ENCODE measurements at places on chromosomes 11 and 22.
A peak's percentile ranks its signal among the peaks of the same experiment; 100 is the strongest.

DNA sequence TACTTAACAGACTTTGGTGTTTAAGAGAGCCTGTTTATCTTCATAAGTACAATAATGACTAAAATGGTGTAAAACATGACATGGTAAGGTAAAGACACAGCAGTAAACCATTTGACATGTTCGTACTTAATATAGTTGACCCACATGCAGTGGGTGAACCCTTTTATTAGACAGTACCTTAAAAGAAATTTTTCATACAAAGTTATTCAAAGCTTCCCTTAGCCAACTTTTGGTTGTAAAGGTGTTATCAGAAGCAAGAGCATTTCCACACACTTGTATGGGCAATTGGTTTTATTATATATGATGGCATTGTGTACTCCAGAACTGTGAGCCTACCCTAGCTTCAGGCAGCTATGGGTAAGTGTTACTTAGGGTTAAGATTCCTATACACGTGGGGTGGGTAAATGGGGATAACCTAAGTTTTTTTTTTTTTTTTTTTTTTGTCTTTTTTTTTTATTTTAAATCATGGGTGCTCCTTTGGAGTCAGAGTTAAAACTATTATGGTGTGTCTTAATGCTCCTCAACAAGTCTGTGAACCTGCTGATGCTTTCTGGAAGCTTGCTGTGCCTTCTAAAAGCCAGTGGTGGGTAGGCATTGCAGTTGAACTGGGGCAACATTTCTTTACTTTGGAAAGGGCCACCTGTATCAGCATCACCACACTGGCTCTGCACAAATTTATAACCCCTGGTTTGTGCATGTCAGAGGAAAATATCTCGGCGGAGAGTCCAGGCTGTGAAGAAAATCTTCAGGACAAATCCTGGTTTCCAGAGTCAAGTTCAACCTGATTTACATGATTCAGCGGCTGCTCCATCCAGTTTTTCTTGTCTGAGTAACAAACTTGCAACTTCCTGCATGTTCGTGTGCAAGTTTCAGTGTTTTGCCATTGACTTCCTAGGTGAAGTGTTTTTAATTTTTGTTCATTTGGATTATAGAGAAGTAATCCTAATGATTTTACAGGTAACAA, 3.3 kb downstream of the PCF11 start:
- DNase-seq: no peak

GRCh38 chr11:110710628-110711381, 1.4 kb downstream of the ARHGAP20 start:
- DNase-seq: no peak

GRCh38 chr11:112759418-112759817, 201.8 kb upstream of the NCAM1 start:
- no peak for DNase-seq

- no peak for DNase-seq
Observed at GRCh38 chr11:9263840-9264315, 1.3 kb downstream of the DENND5A start.

DNA sequence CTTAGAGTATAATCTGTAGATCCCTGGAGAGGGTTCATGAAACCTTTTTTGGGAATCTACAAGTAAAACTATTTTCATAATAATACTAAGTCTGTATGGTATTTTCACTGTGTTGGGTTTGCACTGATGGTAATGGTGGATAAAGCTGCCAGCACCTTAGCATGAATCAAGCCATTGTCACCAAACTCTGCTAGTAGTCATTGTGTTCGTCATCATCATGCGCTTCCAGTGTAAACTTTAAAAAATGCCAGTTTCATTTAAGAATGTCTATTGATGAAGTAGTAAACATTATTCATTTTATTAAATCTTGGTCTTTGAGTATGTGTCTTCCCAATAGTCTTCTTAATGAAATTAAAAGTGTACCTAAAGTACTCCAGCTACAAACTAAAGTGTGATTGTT, 15.0 kb downstream of the ALKBH3 start:
- DNase-seq: no peak

- no peak for DNase-seq
Observed at GRCh38 chr11:88101881-88102597, 73.2 kb downstream of the RAB38 start.

GRCh38 chr22:34102633-34103032, 182.4 kb upstream of the LARGE1 start:
- no peak for DNase-seq

DNA sequence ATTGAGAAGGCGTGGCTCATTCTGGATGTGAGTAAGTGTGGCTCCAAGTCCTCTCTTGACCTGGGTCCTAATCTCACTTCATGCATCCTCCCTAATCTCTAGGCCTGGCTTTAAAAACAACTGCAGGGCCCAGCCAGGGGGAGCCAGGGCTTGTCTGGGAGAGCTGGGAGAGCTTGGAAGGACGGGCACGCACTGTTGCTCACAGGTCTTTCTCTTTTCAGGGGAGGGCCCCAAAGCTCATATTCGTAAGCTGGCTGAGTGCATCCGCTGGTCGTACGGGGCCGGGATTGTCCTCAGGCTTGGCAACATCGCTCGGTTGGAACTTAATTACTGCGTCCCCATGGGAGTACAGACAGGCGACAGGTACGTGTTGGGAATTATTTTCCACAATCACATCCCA, 34.1 kb upstream of the PARVB start:
- no peak for DNase-seq

- DNase-seq: no peak
Observed at GRCh38 chr11:94271885-94272372, 32.5 kb upstream of the IZUMO1R start.

GRCh38 chr22:38353142-38353629, 36.0 kb upstream of the CSNK1E start:
- peak; percentile 21 for DNase-seq

DNA sequence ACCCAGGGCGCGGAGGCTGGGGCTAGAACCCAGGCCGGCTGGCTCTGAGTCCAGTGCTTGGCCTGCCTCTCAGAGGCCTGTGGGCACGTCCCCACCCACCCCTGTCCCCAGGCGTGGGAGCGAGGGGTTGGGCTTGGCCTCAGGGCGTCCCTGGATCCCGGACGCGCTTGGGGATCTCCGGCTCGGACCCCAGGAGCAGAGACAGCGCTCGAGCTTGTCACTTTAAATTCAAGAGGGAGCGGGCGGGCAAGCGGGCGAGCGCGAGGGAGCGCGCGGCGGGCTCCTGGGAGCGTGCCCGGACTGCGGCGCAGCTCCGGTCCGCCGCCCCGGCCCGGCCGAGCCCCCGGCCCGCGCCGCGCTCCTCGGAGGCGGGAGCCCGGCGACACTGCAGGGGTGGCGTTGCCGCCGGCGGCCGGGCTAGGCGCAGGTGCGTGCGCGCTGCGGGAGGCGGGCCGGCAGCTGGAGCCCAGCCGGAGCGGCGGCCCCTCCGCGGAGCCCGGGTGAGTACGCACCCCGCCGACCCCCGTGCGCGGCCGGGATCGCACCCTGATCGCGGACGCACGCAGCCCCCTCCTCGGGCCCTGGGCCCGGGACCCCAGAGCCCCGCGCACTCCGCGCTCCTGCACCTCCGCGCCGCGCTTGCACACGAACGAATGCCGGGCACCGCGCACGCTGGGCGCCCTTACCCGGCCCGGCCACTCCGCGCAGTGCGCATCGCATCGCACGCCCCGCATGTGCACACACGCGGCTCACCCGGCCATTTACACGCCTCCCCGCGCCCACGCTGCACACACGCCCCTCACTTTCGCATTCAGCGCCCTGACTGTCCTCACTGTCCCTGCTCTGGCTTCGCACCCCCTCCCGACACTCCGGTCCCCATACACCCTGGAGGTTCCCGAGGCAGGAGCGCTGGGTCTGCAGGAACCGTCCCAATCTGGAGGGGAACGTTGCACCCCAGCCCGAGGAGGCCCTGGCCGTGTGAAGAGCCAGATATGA, at the start of gene SYT12:
SYT12 (plus strand) TSS at position 174 of the 996 bp plus-strand sequence. CDS start 7,011 bp downstream, outside the sequence.
- no peak for DNase-seq

DNA sequence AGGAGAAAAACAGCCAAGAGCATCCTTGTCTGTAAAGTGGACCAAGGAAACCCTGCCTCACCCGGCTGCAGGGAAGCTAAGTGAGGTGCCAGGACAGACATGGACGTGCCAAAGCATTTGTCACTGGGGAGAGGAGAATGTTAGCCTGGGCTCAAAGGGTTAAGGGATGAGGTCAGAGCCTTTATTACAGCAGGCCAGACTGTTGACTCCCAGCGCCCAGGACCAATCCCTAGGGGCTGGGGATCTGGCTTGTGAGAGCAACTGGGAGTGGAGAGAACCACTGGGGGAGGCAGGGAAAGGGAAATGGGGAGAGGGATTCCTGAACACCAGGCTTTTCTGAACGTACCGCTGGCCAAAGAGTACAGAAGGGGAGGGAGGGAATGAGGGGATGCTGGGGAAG, 2.6 kb downstream of the CHRM1 start:
- no peak for DNase-seq

DNA sequence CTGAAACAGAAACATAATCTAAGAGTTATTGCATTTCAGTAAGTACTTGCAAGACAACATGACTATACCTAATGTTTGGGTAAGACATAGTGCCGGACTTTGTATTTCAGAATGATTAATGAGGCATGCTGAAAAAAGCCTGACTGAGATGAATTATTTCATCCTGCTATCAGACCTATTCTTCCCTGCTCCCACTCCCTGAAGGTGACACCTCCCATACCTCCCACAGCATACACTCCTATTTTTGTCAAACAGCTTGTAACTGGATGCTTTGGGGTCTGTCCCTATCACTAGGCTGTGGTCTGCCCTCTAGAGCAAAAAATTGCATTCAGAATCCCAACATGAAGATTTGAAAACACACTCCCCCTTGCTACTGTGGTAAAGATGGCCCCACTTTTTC, 10.9 kb upstream of the SCN3B start:
- no peak for DNase-seq

- peak; percentile 37 for DNase-seq
Observed at GRCh38 chr11:62054484-62055121, 69.2 kb upstream of the INCENP start.

DNA sequence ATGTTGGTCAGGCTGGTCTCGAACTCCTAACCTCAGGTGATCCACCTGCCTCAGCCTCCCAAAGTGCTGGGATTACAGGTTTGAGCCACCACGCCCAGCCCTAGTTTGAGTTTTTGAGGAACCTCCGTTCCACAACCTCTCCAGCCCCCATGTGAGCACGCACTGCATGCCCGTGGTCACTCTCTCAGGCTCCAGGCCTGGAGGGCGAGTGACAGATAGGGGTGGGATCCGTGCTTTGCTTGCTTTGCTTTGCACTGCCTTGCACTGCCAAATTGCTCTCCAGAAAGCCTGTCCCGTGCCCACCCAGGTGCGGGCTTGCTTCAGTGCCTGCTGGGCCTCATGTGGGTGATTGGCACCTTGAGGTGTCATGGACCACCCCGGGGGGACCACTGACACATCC, 29.9 kb downstream of the FGF4 start:
- DNase-seq: no peak

DNA sequence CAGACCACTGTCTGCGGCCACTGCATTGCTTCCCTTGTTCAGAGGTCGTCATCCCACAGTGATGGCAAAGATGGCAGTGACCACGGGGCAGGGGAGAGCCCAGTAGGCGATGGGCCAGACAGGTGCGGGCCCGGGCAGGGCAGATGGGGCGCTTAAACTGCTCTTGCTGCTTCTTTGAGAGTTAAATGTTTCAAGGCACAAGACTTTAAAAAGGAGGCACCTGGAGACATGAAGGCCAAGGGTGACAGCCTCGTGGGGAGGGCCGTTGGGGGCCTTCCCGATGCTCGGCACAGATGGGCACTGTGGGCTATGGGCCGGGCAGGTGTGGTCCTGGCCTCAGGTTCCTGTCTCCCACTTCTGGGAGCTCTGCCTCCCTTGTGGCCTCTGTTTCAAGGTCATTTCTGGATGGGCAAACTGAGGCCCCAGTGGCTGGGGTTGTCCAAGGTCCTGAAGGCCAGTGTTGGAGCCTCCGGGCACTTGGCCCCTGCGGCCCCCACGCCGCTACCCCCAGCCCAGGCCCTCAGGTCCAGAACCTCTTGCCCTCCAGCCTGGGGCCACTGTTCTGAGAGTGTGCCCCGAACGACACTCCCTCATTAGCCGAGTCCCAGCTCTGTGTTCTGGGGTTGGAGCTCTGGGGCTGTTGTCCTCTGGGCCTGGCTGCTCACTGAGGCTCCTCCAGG, 16.9 kb upstream of the CCDC188 start:
- DNase-seq: no peak

GRCh38 chr11:110948112-110948511, 235.9 kb upstream of the ARHGAP20 start:
- DNase-seq: peak; percentile 38

DNA sequence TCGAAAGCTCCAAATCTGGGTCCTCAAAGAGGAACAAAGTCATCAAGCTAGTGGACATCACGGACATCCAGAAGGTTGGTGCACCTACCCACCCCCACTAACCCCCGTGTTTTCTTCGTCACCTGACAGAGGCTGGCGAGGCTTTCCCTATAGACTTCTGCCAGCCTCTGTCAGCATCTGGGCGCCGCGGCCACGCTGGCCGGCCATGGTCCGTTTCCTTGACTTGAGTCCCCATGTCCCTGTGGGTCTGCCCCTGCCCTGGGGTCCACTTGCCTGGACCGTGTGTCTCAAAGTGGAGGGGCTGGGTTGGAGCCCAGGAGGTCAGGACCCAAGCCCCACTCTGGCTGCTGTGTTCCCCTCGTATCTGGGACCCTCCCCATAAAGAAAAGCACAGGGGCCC, 55.3 kb downstream of the GRAMD4 start:
- no peak for DNase-seq

DNA sequence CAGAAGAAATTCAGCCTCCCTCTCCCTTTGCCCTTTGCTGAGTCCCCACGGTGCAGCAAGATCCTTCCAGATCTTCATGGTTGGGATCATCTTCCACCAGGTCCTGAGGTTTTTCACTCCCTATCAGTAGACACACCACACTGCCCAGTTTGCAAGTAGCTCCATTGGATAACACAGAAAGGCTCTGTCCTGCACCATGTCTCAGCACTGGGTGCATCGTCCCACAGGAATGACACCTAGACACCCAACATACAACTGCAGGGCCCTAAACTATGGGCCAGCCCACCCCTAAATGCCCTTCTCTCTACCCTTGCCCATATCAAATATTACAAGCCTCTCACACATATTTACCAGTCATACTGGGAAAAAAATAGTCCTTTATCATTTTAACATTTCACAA, 9.4 kb downstream of the KLHL22 start:
- DNase-seq: no peak

- DNase-seq: peak; percentile 88
Observed at GRCh38 chr11:11813288-11813962, 28.3 kb upstream of the USP47 start.

- DNase-seq: no peak
Observed at GRCh38 chr22:27443306-27443705, 358.2 kb downstream of the MN1 start.

- no peak for DNase-seq
Observed at GRCh38 chr11:40958707-40959106, 500.7 kb downstream of the LRRC4C start.

DNA sequence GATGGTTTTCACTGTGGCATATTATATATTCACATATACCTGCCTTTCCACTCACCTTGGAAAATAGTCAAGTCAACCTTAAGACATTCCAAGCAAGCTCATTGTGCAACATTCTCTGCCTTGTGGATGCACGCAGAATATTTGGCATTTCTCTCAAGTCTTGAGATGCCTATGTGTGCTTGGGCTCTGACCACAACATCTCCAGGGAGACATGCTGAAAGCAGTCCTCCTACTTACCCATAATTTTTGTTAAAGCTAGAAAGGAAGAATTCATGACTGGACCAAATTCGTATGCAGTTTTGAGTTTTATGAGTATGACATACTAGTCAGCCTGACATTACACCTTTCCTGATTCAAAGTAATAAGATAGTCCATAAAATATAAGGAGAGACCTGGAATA, 684.0 kb downstream of the OPCML start:
- DNase-seq: no peak

Data from fibroblast of the conjunctiva (primary cell).